ENCODE measurements at places on chromosomes 5 and 9.

DNA sequence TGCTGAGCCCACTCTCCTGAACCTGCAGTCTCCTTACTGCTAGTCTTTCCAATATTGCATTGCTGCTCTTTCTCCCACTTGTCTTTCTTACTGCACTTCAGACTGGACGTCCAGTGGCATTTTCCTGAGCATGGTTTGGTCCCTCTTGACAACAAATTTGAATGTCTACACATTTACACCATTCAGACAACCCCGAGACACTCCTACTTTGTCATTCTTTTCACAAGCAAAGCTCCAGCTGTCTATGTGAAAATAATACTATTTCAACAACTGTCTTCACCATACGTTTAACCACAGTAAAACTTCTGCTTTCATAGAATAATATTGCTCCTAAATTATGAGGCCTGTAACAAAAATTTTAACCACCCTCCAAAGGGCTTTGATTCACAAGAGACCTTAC, 10.4 kb upstream of the APTX start:
- DNase-seq, result no peak
- H3K27ac ChIP-seq, result no peak overlapping the region
- no peak overlapping the region for H3K4me3 ChIP-seq

GRCh38 chr9:69190863-69191181, 16.7 kb downstream of the TJP2 start:
- DNase-seq, result no peak
- H3K27me3 ChIP-seq, result no peaks in the 10 kb centered on the region
- no peak overlapping the region for H3K27ac ChIP-seq
- peaks cover 74% of the 10 kb centered on the region for H3K4me1 ChIP-seq
- no peak overlapping the region for H3K4me3 ChIP-seq
- no peaks in the 10 kb centered on the region for H3K36me3 ChIP-seq

GRCh38 chr9:122090981-122091380, 2.1 kb downstream of the TTLL11 start:
- peak overlapping the region; percentile 34 for H3K27ac ChIP-seq
- peaks cover 74% of the 10 kb centered on the region for H3K4me1 ChIP-seq
- H3K4me3 ChIP-seq, result peak overlapping the region; percentile 80
- H3K27me3 ChIP-seq, result no peaks in the 10 kb centered on the region

DNA sequence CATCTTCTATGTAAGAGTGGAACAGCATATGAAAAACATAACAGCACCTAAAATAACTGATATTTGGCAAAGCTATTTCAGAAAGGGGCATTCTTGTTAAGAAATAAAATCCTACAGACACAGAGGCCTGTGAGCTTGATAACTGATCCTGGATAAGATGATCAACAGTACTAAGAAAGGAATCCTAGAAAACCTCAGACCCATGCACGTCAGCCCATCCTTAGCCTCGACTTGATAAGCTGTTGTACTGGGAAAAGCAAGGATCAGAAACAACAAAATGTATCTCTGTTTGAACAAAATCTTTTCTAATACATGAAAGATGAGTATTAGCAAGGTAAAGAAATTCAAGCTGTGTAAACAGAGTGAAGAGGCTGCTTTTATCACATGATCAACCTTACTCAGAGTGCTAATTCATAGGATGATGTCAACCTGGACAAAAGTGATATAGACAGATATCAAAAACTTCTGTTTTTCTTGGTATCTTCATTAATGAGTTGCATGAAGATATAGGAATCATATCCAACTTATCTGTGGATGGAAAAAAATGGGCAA, 15.2 kb downstream of the LIFR start:
- peak overlapping the region; percentile 39 for H3K27ac ChIP-seq
- DNase-seq, result no peak
- no peaks in the 10 kb centered on the region for H3K36me3 ChIP-seq
- no peaks in the 10 kb centered on the region for H3K27me3 ChIP-seq
- H3K4me3 ChIP-seq, result no peak overlapping the region

DNA sequence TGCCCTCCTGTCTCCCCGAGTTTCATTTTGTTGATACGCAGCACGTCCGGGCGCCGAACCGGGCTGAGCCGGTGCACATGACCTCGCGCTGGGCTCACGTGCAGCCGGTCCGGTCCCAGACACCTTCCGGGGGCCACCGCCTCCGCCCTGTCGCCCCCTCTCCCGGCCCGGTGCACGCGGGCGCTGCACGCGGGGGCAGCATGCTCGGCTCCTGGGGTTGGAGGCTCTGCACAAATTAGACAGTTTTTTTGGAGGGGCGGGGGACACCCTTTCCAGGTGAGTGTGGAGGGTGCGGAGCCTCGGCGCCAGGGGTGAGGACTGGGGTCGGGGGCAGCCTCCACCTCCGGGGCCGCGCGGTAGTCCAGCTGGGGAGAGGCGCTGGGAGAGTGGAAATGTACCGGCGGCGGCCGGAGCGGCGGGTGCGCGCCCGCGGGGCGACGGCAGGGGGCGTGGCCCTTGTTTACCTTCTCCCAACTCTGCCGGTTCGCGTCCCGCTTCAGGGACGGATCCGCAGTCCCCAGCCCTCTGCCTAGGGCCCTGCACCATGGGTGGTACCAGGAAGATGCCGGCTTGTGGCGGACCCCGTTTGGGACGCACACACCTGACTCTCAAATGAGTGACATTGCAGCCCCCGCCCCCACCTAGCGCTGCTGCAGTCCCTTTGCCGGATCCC, 1.1 kb downstream of the JADE2 start:
- peak overlapping the region; percentile 75 for H3K4me3 ChIP-seq
- DNase-seq, result peak; percentile 62
- H3K27ac ChIP-seq, result peak overlapping the region; percentile 99
- H3K36me3 ChIP-seq, result no peaks in the 10 kb centered on the region

DNA sequence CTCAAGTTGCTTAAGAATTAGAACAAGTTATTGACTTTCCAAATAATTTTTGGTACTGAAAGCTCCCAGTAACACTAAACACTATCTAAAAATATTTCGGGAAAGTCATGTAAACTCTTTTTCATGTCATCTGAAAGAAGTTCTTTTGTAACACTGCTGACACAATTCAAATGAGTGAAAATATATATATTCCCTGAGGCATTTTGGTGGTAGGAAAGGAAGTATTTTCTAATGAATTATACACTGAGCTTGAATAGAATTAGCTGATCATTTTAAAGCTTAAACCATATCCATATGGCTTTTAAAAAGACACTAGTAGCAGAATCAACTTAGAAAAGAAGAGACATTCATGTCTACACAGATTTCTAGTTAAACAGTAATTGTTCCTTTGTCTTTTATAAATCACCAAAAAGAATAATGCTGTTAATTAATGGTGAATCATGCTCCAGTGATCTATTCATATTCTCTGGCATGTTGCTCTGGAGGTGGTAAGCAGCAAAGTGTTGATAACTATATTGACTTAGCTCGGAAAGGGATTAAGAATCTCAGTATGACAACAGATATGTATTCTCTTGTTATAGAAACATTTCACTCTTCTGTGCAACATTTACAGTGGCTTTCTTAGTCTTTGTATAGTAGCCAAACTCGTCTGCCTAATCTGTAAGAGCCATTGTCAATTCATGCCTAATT, 27.4 kb upstream of the RFX3 start:
- no peak for DNase-seq
- no peak overlapping the region for H3K4me3 ChIP-seq
- H3K27ac ChIP-seq, result no peak overlapping the region

DNA sequence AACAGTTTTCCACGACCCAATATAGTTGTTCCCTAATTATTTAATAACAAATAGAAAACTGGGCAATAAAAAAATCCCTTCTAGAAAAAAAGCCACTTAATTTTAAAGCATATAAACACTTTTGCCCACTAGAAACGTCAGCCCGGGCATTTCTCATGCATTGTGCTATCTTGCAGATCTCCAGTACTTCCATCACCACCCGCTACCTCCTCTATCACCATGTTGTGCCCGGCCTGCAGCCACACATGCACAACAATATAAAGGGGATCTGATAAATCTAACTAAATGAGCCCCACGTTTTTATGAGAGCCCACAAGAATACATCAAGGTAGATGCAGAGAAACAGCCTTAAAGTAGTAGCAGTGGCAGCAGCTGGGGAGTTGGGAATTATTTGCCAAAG, 272.7 kb downstream of the MLLT3 start:
- H3K36me3 ChIP-seq, result peaks cover 6% of the 10 kb centered on the region
- no peaks in the 10 kb centered on the region for H3K27me3 ChIP-seq
- H3K4me3 ChIP-seq, result no peak overlapping the region
- peaks cover 5% of the 10 kb centered on the region for H3K4me1 ChIP-seq
- no peak overlapping the region for H3K27ac ChIP-seq
- no peak for DNase-seq

DNA sequence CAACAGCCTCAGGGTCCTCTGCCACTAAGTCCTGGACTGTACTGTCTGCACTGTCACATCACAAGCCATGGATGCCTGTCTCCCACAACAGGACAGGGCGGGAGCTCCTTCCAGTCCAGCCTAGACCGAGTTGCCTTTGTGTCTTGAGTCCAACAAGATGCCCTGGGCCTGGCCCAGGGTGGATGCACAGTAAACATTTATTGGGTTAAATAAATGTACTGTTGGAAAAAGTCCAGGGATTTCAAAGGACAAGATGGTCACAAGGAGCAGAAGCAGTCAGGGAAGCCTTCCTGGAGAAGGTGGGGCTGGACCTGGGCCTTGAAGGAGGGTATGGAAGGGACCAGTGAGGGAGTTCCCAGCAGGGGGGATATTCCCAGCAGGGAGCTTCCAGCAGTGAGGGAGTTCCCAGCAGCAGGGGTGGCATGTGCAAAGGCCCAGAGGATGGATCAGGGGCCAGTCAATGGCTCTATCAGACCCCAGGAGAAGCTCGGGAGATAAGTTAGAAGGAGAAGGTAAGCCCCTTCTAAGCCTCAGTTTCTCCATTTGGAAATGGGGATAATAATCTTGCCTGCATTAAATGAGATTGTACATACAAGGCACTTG, 72.7 kb upstream of the NEURL1B start:
- no peak for DNase-seq
- H3K4me1 ChIP-seq, result no peaks in the 10 kb centered on the region
- no peaks in the 10 kb centered on the region for H3K27me3 ChIP-seq
- H3K4me3 ChIP-seq, result no peak overlapping the region
- H3K36me3 ChIP-seq, result no peaks in the 10 kb centered on the region
- no peak overlapping the region for H3K27ac ChIP-seq

GRCh38 chr9:114655689-114656088, 1.9 kb downstream of the TEX53 start:
- H3K4me1 ChIP-seq, result no peaks in the 10 kb centered on the region
- no peak for DNase-seq
- no peak overlapping the region for H3K27ac ChIP-seq
- H3K36me3 ChIP-seq, result peaks cover 4% of the 10 kb centered on the region

- no peak for DNase-seq
- H3K36me3 ChIP-seq, result no peaks in the 10 kb centered on the region
- no peaks in the 10 kb centered on the region for H3K27me3 ChIP-seq
These were observed 1062.3 kb upstream of the CDH10 start for GRCh38 chr5:25707093-25707492.

DNA sequence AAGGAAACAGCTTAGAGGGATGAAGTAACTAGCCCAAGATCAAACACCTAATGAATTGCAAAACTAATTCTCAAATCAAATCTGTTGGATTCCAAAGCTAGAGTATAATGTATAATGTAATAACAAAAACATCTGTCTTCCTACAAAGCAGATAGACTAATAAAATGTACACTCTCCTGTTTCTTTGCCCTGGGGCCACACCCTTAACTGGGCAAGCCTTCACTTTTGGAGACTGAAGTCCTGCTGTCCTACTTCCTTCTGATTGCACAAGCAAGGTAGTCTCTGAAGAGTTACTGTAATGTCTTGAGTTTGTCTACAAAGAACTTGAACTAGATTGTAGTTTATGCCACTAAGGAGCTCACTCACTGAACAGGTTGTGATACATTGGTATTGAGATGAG, 2.5 kb downstream of the TTC1 start:
- no peaks in the 10 kb centered on the region for H3K27me3 ChIP-seq
- peaks cover 51% of the 10 kb centered on the region for H3K36me3 ChIP-seq
- peaks cover 13% of the 10 kb centered on the region for H3K4me1 ChIP-seq
- H3K4me3 ChIP-seq, result no peak overlapping the region
- DNase-seq, result no peak

DNA sequence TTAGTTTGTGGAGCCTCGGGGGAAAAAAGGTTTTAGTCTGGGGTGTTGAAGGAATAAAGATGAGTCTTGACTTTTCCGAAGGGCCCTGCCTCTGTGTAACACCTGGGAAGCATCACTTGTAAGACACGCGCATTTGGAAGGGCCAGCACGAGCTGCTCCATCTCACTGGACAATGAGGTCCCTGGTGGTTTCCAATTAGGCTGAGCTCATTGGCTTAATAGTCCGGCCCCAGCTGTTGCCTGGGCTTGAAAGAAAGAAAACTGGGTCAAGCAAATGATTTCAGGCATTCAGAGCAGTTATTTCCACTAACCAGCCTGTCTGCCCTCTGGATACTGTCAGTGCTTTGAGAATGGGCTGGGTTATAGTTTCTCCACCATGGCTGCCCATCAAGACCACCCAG, 64.5 kb downstream of the NSUN2 start:
- H3K36me3 ChIP-seq, result no peaks in the 10 kb centered on the region
- H3K4me1 ChIP-seq, result no peaks in the 10 kb centered on the region
- no peak for DNase-seq
- peaks cover 11% of the 10 kb centered on the region for H3K27me3 ChIP-seq
- no peak overlapping the region for H3K4me3 ChIP-seq

DNA sequence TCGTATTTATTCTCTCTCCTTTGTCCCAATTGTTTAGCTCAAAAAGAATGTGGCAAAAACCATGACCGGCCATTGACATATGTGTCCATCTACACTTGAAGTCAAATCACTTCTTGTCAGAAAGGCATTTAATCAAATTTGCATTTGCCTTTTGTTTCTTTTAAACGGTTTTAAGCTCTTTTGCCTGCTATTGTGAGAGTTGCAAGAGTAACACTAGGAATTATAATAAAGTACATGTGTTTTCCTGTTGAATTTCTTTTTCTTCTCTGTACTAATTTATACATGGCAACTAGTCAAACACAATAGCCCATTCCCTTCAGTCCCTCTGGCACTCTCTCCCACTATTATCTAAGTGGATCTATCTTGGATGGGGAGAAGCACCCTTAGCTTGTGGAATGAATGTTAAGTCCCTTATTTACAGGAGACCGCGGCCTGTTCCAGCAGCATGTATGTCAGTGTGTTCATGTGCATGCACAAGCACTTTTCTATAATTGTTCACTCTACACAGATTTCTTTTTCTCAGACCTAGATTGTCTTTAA, 3.2 kb downstream of the ADAMTSL1 start:
- no peak overlapping the region for H3K27ac ChIP-seq
- H3K27me3 ChIP-seq, result no peaks in the 10 kb centered on the region
- no peaks in the 10 kb centered on the region for H3K4me1 ChIP-seq
- DNase-seq, result no peak
- no peak overlapping the region for H3K4me3 ChIP-seq
